Fibroblast of skin of right quadriceps (primary cell): ENCODE measurements at places on chromosomes 4 and X.

DNA sequence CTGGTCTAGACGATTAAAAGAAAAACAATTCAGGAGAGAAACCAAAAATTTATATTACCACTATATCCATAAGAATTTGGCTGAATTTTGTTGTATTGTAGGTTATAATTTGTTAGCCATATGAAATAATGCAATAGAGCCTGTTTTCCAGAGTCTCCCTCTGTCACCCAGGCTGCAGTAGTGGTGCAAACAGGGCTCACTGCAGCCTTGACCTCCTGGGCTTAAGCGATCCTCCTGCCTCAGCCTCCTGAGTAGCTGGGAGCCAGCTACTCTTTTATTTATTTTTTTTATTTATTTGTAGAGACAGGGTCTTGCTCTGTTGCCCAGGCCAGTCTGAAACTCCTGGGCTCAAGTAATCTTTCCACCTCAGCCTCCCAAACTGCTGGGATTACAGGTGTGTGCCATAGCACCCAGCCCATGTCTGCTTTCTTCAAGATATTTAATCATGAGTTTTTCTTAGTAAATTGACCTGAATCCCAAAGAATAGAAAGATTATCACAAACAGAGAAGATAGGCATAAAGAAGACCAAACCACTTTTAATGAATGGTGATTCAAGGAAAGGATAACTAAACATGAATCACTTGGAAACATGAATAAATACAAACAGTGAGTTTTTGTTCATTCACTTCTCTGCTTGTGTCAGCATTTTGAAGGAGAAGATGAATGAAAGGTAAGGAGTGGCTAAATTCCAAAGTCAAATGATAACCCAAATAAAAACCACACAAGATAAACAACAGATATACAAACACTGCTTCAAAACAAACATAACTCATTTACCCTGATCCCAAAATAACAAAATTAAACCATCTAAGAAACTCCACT lies 82.1 kb downstream of the PPP3CA start:
- no peak for DNase-seq

DNA sequence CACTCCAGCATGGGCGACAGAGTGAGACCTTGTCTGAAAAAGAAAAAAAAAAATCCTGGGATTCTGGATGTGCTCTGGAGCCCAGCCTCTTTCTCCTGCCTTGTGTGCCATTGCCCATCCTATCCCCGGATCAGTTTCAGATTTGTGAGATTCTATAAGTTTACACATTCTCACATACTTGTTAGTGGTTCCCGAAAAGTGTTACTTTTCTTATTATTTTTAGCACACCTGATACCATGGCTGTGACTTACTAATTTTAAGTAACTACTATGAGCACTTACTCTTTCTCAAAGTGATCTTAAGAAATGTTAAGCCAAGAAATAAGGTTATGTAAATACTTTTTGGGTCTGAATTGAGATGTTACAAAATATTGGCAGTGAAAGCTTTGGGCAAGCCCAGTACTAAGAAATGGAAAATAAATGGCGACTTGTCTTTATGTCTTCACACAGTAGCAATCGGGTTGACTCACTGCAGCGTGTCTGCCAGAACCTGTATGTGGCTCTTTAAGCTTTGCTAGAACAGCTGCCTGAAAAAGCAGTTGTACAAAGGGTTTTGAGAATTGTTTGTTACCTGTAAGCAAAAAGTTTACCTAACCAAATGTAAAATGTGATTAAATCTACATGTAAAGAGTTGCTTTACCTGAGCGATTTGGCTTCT lies 118.7 kb downstream of the KLHL8 start:
- no peak for DNase-seq

DNA sequence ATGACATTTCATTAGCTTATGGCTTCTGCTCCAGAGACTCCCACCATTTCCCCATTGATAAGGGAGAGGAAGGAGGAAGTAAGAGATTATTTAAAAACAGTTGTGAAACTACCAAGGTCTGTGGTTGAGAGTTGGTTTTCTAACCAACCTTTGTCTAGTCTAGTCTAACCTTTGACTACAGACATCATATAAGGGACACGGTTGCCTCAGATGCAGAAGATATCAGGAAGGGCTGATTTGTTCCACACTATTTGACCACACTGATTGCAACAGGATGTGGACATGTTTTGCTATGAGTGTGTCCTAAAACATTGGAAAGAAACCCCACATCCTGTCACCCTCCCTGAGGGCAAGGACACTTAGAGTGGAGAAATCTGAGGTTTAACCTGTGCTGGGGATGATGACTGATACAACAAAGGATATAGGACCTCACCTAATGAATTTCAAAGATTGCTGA lies 53.0 kb downstream of the COQ2 start:
- peak; percentile 28 for DNase-seq

DNA sequence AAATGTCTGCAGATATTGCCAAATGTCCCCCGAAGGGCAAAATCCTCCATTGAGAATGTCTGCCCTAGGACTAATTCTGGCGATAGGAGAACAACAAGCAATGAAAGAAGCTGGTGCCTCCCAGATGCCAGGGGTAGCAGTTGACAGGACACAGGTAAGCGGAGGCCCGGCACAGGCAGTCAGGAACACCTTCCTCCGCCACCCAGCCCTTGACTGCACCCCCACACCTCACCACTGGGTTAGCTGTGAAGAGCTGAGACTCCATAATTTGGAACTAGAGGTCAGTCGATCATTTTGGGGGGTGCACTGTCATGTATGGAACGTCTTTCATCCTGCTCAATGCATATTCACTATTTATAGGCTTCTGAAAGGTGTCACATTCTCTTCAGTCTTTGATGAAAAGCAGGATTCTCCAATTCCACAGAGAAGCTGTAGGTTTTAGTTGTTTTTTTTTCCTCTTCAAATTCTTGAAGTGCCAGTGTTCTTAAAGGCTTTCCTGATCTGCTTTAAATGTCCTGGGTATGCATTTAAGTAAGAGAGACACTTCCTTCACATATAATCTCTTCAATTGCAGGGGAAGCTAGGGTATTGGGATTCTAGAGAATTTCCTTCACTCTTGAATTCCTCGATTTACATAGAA lies 111.6 kb upstream of the ZFP42 start:
- DNase-seq, result no peak

GRCh38 chr4:170027181-170027829 lies 1.1 kb upstream of the MFAP3L start:
- DNase-seq, result peak; percentile 97

DNA sequence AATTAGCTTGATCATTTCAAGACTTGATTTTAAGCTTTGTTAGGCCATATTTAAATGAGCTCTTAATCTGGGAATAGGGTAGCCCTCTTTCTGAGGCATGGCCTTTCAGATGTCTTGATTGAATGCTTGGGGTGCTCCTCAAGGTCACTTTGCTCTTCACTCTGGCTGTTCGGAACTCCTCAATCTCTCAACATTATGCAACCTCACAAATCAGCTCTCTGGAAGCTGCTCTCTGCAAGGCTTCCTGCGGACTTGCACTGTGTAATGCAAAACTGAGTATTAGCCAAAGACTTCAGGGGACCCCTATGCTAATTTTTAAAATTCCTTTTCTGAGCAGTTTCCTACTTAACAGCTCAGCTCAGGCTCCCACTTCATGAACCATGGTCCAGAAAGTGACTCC lies 398.3 kb downstream of the PRDM5 start:
- no peak for DNase-seq

DNA sequence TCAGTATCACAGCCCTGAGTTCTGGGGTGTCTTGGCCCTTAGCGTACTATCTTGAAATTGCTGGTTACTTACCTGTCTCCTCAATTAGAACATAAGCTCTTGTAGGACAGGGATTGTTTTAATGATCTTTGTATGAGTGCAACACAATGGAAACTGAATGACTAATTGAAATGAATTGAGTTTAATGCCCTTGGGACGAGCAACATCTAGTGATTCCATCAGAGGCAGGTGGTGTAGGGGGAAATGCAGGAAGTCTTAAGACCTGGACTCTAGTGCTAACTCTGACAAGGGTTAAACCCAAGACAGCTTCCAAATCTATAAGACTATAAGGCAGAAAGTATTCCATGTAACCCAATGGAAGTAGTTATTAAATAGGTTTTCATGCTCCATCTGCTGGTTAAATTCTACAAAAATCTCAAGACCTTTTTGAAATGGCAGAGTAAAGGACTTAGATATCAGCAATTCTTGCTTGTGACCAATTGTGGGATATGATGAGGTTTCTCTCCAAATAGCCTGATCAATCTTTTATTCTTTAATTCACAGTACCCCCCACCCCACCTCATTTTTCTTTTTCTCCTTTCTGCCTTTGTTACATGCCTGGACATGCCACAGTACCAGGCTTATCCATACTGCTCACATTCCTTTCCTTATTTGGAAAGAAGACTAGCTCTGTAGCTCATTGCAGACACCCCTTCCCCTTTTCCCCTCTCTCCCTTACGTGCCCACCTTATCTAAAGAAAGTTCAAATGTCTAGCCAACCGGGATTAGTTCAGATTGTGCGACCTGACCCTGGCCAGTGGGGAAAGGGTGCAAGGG lies 340.8 kb downstream of the PAPSS1 start:
- DNase-seq, result peak; percentile 63

- DNase-seq, result no peak
These were observed 98.2 kb downstream of the ANK2 start for GRCh38 chr4:113147498-113148111.

DNA sequence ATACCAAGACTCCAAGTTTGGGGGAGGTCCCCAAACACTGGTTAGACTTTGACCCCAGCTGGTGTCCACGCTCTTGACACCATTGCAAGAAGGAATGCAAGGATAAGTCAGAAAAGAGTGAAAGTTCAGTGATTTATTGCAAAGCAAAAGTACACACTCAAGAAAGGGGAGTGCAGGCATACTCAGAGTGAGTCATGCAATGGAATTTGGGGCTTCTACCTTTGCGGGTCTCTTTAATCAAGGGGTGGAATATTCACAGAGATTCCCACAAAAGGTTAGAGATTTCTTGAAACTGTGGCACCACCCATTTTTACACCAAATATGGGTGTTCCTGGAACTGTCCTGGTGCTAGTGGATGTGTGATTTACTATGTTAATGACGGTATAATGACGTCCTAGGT lies 5.2 kb upstream of the SMIM10L2A start:
- no peak for DNase-seq

GRCh38 chr4:11534623-11535302 lies 106.1 kb upstream of the HS3ST1 start:
- no peak for DNase-seq

DNA sequence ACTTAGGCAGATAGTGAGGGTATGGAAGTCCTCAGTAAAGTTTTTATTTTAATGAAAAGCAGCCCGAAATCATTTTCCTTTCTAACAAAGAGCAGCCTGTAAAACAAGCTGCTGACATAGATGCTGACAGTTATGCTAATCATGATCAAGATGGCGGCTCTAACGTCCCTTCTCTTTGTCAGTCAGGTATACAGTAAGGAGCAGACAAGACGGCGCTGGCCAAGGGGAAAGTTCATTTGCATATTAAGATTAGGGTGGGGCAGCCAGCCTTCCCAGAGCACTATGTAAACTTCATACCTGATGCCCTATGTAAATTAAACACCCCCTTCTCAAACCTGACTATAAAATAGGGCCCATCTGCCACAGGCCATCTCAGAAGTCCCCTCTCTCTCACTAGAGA lies 76.9 kb downstream of the MAGEB10 start:
- DNase-seq, result no peak

GRCh38 chr4:189293459-189293858 lies 647.2 kb upstream of the FRG1 start:
- no peak for DNase-seq

- DNase-seq, result no peak
These were observed 18.1 kb downstream of the TMEM175 start for GRCh38 chr4:950136-951020.

GRCh38 chr4:150547154-150547838 lies 34.7 kb upstream of the MAB21L2 start:
- no peak for DNase-seq

DNA sequence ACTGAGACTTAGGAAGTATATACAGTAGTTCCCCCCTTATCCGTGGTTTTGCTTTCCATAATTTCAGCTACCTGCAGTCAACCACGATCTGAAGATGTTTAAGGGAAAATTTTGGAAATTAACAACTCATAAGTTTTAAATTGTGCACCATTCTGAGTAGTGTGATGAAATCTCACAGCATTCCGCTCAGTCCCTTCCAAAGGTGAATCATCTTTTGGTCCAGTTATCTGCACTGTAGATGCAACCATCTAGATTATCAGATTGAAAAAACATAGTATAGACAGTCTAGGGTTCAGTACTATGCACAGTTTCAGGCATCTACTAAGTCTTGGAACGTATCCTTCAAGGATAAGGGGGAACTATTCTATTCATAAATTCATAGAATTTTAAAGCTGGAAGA lies 109.0 kb downstream of the ANXA3 start:
- peak; percentile 24 for DNase-seq

GRCh38 chr4:151901631-151902030 lies 140.8 kb upstream of the GATB start:
- DNase-seq, result no peak

DNA sequence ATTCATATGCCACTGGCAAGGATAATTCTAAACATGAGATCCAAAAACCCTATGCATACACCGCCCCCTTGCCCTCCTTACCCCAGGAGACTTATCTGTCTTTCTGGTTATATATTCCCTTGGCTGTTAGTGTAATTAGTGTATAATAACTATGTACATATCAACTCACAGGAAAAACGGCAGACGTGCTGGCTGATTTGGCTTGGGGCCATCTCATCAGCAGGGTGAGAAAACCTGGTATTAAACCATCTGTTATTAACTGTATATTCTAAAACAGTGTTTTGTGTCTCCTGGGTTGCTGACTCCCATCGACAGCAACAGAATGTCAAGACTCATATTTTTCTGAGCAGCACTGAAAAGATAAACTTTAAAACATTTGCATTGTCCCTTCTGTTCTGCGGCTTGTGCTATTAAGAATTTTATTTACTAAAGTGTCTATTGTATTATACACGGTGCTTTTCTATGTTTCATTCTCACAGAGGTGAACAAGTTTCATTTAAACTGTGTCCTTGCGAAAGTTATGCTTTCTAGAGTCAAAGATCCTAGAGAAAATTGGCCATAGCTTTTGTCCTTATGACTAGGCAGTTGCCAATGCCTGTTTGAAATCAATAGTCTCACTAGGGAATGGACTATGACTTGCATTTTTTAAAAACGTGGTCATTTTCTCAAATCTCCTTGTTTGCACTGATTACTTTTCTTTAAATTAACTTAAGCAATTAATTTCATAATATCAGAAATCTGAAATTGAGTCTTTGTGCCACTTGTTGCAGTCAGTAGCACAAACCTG lies 211.5 kb upstream of the MID1 start:
- DNase-seq, result no peak

GRCh38 chr4:5883916-5884315 lies 9.0 kb downstream of the CRMP1 start:
- DNase-seq, result peak; percentile 10

GRCh38 chr4:40335525-40335894 lies 377 bp downstream of the CHRNA9 start:
- DNase-seq, result peak; percentile 83

GRCh38 chrX:36501169-36501702 lies 506.9 kb upstream of the FAM47C start:
- DNase-seq, result no peak

- no peak for DNase-seq
These were observed 16.9 kb downstream of the ZFP42 start for GRCh38 chr4:188012426-188012945.
